ENCODE measurements at places on chromosomes 5 and 9. TPM values are rescaled to one million over a fixed set of nuclear protein-coding genes. Genes with fewer than 3 reads are reported as not detected.

C9 gene
- not detected for total RNA-seq

DAB2IP gene
- 3.1 TPM for total RNA-seq

VCAN gene
- total RNA-seq = 246 TPM

KCTD16 gene
- total RNA-seq = 0.12 TPM

PCDHGA11 gene
- total RNA-seq = 7.0 TPM

MVB12B gene
- total RNA-seq = 1.6 TPM

Measured in RPMI7951 (cell line).